Effector memory CD4-positive, alpha-beta T cell (primary cell): ENCODE measurements at places on chromosomes 16 and 17.

GRCh38 chr16:14219983-14220382 lies 148.9 kb downstream of the MRTFB start:
- DNase-seq, result no peak

GRCh38 chr17:71726341-71726740 lies 394.5 kb upstream of the SOX9 start:
- no peak for DNase-seq

DNA sequence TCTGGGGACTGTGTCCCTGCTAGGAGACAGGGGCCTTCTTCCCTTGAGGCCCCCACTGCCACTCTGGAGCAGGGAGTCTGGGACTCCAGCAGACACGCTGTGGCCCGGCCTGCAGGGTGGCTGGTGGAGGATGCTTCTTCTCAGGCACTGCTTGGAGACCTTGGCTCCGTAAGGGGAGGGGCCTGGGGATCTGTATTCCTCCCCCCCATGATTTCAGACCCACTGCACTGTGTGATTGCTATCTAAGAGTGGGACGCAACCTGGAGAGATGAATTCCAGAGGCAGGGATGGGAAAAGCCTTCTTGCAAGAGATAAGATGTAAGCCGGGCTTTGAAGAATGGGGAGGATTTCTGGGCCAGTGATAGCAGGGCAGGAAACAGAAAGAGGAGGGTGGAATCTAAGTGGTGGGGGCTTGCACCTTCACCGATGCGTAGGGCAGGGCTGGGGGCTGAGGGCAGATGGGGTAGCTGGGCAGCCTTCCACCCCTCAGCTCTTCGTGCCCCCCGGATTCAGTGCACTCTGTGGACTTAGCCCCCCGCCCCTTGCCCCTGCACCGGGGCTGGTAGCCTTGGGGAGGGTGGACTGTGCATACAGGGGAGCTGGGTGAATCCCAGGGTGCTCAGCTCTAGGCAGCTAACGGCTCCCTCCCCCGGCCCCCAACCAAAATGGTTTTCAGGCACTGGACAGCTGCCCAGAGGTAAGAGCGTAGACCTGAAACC lies 5.2 kb upstream of the GSE1 start:
- no peak for DNase-seq

GRCh38 chr17:59846394-59847165 lies 46.2 kb downstream of the TUBD1 start:
- no peak for DNase-seq

- no peak for DNase-seq
Observed at GRCh38 chr17:41835214-41835799, 725 bp downstream of the NT5C3B start.

DNA sequence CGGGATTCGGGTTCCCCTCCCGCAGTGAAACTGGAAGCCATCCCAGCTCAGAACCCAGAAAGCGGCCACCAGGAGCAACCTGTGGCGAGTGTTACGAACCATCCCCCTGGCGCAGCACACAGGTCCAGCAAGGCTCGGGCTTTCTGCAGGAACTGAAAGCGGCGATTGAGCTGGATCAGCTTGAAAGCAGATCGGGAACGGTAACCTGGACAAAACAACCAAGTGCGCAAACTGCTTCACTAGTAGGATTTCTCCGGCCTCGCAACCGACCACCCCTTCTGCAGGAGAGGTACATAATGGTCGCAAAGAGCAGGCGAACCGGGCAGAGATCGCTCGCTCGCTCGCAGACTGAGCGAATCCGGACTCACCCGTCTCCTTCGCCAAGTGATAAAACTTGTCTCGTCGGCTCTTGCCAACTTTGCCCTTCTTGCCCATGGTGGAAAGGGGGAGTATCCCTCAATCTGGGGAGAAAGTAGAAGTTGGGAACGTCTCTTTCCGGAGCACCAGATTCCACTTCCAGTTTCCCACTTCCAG lies 696 bp upstream of the PSMC5 start:
- DNase-seq, result no peak

DNA sequence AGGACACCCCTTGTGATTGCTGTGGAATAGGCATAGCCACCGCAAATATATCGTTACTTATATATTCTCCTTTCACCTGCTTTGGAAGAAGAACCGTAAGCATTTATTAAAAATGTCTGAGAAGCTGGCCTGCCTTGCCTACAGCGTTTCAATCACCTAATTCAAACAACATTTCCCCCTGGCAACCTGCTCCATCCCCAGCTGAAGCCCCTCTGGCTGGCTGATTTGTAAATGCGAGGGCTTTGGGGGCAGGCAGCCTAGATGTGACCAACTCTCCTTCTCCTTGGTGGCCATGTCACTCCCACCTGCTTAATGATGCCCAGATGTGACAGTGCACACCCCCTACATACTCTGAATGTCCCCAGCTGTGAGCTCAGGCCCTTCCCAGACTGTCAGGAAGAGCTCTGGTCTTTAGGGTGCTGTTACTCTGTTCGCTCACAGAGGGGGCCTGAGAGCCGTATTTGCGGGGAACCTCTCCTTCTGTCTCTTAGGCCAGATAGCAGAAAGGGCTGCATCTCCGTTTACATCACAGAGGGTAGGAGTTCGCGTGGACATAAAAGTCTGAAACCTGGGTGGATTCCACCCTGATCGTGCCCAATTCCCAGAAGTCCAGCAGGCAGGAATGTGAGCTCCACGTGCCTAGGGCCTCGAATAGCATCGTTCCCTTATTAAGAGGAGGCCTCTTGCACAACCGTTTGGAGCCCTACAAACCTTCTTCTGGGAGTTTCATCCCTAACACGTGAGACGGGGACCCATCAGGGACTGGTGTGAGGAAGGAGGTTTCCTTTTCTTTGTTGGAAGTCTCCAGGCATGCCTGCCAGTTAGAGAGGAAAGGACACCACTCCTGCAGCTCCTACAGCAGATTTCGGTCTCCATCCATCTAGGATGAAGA lies 2.4 kb upstream of the SDK2 start:
- DNase-seq, result no peak

GRCh38 chr17:59378675-59379074 lies 47.2 kb downstream of the YPEL2 start:
- no peak for DNase-seq

DNA sequence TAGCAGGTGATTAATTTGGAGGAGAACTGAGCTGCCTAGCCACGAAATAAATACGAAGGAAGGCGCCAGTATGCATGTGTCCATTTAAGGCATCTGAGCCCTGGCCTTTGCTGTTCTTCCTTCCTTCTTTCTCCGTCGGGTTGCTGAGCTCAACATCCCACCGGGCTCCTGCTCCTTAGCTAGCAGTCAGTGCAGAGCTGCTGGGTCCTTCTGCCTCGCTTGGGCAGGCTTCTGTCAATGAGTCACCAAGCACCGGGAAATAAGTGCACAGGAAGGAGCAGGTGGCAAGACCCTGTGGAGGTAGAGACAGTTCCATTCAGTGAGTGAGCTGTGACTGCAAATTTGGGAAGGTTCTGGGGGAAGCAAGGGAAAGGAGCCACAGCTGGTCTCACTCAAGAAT lies 120.7 kb downstream of the CCDC182 start:
- no peak for DNase-seq

- no peak for DNase-seq
Observed at GRCh38 chr17:43587647-43588046, 41.5 kb upstream of the ETV4 start.

- no peak for DNase-seq
Observed at GRCh38 chr16:79752396-79752795, 151.9 kb upstream of the MAF start.

- DNase-seq, result no peak
Observed at GRCh38 chr17:27384261-27384701, 72.0 kb upstream of the KSR1 start.

- no peak for DNase-seq
Observed at GRCh38 chr17:38628441-38628840, 22.7 kb upstream of the SRCIN1 start.

- no peak for DNase-seq
Observed at GRCh38 chr16:6977916-6978315, 354.7 kb upstream of the RBFOX1 start.

- no peak for DNase-seq
Observed at GRCh38 chr17:11935734-11936406, 61.4 kb downstream of the ZNF18 start.

DNA sequence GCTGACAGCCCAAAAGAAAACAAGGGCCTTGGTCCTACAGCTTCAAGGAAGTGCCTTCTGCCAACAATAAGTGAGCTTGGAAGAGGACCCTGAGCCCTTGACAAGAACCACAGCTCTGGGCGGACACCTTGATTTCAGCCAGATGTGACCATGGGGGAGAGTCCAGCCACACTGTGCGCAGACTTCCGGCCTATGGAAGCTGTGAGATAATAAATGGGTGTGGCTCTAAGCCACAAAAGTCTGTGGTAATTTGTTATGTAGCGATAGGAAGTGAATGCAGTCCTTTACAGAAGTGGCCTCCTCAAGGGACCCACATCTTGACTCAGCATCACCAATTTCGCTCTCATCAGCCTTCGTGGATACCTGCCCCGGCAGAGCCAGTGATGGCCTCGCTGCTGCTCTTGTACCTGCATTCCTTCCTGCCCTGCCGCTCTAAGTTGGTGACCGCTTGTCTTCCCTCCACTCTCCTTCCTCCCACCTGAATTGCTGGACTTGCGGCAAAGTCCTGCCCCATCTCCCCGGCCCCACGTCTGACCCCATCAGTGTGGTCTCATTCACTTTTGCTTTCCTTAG lies 29.3 kb downstream of the PRSS54 start:
- no peak for DNase-seq

DNA sequence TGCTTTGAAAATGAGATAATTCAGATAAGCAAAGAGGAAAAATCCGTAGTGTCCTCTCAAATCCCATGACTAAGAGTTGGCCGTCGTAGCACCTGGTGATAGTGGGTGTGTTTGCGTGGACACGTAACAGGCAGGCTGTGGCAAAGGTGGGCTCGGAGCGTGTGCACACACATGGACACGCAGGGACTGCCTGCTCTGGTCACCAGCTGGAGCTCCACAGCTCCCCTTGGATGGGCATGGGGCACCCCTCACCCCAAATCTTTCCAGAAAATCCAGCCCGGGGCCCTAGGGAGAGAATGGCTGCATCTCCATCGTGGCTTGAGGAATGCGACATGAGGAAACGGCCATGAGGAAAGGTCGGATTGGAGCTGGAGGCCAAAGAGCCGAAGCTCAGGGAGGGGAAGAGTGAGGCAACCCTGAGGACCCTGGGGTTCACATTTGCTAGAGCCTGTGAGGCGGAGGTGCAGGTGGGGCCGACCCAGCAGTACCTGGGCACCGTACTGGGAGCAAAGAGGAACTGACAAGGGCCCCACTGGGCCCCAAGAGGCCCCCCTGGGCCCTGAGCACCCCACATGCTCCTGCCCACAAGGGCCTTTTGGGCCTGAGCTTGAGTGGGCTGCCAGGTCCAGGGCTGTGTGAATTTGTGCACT lies 51.6 kb downstream of the DNAH17 start:
- DNase-seq, result no peak

DNA sequence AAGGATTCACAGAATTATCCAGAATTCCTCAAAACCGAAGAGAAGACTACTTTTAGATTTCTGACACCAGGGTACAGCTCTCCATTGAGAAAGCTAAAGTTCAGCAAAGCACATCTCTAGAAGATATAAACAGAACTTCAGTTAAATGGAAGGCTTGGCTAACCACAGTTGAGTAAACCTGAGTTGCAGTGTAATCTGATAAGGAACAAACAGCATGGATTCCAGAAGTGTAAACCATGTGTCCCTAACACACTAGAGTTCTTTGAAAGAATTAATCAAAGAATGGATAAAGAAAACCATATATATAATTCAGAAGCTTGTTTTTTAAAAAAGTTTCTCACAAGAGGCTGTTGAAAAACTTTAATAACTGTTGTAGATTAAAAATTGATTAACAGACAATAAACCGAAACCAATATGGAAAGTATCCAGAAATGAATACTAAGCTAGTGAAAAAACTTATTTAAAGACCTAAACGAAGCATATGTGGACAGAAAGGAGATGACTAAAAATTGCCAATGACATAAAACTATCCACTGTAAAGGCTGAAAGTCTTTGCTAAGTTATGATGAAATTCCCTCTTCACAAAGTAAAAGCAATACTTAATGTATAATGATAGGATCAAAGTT lies 4.3 kb downstream of the RNF43 start:
- DNase-seq, result no peak

- DNase-seq, result no peak
Observed at GRCh38 chr16:8355675-8356074, 234.6 kb downstream of the TMEM114 start.
